ENCODE measurements at places on chromosomes 6 and 20.

DNA sequence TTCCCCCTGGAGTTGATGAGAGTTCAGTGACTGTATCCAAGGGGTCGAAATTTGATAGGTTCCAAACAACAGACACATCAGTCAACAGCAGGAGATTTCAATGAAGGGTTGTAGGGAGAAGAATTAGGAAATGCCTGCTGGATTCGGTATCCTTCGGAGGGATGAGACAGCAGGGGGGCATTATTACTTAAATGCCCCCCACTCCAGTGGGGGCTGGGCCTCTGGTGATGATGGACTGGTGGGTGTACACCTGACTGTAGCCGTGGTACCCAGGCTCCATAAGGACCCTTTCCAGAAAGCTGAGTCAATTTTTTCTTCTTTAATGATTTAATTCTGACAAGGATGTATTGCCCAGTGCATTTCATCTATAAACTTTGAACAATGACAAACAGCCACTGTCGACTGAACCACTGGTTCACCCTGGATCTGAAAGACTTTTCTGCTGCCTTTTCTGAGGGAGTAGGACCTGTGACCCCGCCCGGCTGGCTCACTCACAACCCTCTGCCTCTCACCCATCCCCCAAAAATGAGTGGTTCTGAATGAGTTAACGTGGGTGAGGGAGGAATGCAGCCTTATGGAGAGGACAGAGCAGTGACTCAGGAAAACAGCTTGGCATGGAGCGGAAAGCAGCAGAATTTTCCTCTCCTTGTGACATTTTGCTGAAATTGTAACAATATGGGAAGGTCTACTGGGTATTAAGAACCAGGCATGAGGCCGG, 41.0 kb downstream of the ZMYND8 start:
- DNase-seq, result no peak

GRCh38 chr6:4698901-4699659, 77.1 kb upstream of the CDYL start:
- no peak for DNase-seq

- DNase-seq, result no peak
Observed at GRCh38 chr6:162636167-162636566, 91.4 kb downstream of the PRKN start.

DNA sequence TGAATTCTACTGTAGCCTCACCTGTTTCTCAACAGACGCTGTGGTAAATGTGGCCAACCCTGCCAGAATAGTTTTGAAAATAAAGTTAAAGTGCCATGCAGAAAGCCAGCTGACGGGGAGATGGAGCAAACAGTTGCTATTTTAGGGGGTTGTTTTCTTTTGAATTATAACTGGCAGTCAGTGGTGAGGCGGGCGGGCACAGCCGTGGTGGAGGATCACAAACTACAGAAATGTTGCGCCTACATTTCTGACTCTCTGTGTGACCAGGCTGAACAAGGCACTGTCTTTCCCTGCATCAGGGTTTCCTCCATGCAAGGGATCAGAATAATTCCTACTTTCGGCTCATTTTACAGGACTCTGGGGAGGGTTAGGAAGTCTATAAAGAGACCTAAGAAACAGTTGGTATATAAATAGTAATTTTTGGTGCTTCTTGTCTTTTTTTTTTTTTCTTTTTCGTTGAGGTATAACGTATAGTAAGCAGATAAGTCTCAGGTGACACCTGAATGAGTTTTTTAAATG, 17.2 kb downstream of the CHMP4B start:
- no peak for DNase-seq

GRCh38 chr20:31573555-31574321, 31.4 kb upstream of the ID1 start:
- no peak for DNase-seq

GRCh38 chr6:117545161-117545595, 57.1 kb downstream of the GOPC start:
- no peak for DNase-seq

DNA sequence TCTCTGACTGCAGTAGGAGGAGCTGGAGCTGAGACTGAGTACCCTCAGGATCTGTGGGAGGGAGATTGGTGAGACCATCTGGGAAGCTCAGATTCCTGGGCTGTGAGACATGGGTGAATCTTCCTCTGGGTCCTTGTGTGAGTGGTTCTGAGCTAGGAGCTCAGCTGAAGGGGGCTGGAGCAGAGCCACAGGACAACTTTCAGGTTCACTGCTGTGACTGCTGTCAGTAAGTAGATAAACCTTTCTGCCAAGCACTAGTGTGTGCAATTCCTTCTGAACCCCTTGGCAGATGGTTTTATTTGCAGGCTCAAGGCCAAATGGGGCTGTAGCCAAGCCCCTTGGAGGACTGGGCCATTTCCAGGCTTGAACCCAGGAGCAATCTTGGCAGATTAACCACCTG, 49.6 kb upstream of the SNAP91 start:
- no peak for DNase-seq

DNA sequence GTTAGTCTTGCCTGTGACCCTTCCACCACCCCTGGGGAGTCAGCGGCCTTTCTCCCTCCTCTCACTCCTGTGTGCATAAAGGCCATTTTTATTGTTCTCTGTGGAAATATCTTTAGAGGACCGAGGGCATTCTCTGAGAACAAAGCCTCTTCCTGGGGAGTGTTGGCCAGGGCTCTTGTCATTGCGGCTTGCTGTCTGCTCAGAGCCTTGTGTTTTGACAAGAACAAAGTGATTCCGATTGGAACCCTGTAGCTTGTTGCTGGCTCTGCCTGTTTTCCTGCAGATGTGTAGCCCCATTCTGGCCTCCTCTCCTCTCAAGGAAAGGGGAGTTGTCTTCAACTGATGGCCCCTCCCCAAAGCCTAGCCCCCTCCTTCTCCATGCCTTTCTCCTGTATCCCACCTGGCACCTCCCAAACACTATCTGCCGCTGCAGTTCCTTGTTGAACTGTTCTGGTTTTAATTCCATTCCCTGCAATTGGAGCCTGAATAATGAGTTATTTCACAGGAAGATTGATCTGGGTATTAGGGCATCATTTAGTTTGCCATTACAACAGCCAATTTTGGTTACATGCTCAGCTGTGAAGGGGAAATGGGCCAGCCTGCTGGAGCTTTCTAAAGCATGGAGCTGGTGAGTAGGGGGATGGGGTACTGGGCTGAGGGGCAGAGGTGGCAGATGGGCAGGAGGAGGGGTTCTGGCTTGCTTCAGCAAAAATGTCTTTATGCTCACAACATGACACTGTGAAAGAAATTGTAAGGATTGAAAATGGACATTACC, 252.5 kb downstream of the LRFN2 start:
- no peak for DNase-seq

DNA sequence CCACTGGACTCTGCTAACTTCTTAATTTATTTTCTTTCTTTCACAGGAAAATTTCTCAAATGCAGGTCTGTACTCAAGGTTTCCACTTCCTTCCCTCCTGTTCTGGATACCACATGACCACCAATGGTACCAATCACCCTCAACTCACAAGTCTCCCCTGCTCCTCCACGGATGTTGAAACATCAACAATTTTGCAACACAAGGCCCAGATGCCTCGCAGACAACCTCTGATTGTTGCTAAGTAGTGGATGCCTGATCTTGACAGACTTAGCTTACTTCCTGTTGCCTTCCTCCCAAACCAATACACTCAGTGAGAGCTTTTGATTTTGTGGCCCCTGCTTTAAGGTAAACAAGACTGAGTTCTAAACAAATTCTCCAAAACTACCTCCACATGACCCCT, 146.6 kb downstream of the FRK start:
- no peak for DNase-seq

DNA sequence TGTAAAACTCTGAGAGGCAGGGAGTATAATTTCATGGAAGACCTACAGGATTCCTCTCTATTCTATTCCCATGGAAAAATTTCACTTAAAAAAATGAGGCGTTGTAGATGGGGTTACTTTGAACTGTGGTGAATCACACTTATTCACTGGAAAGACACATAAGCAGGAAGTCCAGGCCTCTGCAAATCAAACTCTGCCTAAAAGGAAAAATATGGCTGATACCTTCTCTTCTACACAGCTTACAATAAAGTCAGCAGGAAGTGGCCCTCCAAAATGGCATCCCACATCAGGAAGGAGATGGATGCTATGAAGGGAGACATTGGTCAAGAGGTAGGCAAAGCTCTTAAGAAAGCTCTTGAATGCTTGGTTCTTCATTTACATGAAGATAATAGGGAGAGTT, 115.9 kb downstream of the FYN start:
- DNase-seq, result no peak

- DNase-seq, result no peak
Observed at GRCh38 chr6:14682812-14683211, 563.1 kb upstream of the JARID2 start.

- DNase-seq, result no peak
Observed at GRCh38 chr6:116190550-116190949, 63.3 kb downstream of the TSPYL4 start.

- DNase-seq, result no peak
Observed at GRCh38 chr20:47970282-47970903, 185.1 kb upstream of the SULF2 start.

DNA sequence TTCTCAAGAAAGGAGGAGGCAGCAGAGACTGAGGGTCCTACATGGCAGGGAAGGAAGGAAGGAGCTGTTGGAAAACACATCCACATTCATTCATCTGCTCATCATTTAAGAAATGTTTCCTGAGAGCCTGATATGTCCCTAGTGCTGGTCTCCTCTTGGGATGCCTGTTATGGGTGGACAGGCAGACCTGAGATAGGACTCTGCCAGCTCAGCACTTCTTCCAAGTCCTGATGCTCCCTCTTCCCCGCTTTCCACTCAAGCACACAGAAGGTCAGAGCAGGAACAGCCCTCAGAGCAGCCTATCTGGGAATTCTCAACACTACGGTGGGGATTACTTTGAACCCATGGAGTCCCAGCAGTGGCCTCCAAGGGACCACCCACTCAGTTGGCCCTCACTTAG, 8.0 kb upstream of the SIRPD start:
- no peak for DNase-seq

- peak; percentile 34 for DNase-seq
Observed at GRCh38 chr6:5135788-5136376, 50.7 kb downstream of the PPP1R3G start.

DNA sequence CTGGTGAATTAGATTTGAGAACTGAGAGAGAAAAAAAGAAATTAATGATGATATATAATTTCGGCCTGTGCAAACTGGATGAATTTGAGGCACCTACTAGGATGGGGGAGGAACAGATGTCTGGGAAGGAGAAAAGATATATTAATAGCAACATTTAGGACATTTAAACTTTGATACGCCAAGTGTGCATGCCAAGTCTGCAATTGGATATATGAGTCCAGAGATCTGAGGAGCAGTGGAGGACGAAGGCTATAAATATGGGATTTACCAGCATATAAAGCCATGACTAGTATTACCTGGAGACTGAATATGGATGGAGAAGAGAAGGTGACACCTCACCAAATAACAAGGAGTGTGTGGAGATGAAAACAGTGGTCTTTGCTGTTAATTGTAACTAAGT, 272.6 kb upstream of the HSF2 start:
- no peak for DNase-seq

- DNase-seq, result no peak
Observed at GRCh38 chr20:46751856-46752255, 42.4 kb downstream of the SLC2A10 start.

DNA sequence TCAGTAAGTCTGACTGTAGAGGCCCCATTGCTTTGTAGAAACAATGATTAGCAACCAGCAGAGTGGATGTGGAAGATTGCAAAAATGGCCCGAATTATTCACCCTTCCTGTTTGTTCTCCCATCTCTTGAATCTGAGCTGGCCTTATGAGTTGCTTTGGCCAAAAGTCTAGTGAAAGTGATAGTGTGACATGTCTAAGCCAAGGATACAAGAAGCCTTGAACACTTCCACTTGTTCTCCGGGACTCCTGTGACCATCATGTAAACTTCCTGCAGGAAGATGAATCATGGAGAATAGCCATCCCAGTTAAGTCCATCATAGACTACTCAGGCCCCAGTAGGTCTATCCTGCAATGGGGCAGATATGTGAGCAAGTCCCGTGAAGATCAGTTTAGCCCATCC, 252.0 kb upstream of the JAG1 start:
- no peak for DNase-seq

DNA sequence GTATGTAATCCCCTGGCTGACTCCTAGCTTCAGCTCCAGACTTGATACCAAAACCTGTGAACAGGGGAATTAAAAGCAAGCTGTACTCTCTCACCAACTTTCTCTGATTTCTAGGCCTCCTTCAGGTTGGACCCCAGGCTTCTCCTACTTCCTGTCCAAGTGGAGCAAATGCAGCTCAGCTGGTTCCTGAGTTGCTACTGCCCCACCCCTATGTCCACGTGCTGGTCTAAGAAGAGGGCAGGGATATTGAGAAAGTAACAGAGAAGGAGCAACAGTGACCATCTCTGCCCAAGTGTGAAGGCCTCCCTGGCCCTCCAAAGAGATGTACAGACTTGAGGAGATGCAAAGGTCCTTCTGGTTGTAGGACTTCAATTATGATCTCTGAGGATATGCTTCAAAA, 188.3 kb upstream of the MCHR2 start:
- no peak for DNase-seq

DNA sequence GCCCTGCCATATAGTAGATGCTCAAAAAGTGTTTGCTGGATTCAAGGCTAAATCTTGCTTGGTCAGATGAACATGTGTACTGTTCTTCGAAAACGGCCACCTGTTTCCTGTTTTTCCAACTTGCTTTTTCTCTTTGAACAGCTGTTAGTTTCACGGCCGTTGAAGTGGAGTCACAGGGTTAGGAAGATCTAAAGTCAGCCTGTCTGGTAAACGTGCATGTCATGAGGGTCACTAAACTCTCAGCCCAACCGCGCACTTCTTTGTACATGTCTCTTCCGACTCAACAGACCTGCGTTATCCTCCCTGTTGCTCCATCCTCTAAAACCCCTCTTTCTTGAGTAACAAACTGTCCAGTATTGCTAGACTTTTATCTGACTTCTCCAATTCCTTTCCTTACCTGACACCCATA, 93.2 kb upstream of the MAN1A1 start:
- no peak for DNase-seq
